ENCODE measurements at places on chromosomes 6 and 20.

GRCh38 chr6:144346719-144347447 lies 61.7 kb downstream of the UTRN start:
- DNase-seq: no peak

- no peak for DNase-seq
These were observed 114.9 kb upstream of the ADGRF1 start for GRCh38 chr6:47157063-47157462.

- DNase-seq: no peak
These were observed 29.0 kb downstream of the CHMP4B start for GRCh38 chr20:33840160-33840559.

DNA sequence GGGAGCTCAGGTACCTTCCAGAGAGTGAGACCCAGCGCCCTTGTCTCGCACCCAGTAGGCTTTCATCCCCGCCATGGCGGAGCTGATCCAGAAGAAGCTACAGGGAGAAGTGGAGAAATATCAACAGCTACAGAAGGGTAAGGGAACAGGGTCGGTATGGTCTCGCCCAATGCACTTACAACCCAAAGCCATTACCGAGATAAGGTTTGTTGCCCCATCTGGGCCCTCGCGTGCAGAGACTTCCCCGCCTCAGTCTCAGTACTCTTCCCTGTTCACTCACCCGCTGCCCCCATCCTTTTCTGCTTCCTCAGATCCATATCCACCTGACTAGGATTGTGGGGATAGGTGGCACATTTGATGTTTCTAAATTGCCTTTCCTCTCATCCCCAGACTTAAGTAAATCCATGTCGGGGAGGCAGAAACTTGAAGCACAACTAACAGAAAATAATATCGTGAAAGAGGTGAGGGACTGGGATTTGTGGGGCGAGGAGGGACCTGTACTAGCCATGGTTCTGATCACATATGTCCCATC lies 449 bp downstream of the PFDN6 start:
- DNase-seq: no peak

DNA sequence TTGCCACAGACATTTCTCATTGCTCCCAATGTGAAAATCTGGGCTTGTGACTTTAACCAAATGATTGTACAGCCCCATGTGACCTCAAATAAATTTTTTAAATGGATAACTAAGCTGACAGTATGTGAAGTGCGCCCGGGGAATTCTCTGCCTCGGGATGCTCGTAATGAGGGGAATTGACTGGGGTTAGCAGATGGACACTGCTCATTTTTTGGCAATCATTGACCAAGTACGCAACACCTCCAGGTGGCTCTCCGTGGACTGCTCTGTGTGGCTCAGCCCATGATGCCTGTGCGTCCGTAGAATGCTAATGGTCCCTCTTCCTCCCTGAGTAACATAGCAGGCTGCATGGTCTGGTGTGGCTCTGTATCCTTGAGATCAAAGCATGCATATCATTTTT lies 42.4 kb downstream of the FARS2 start:
- no peak for DNase-seq

- DNase-seq: no peak
These were observed 22.8 kb upstream of the TAF4 start for GRCh38 chr20:62088258-62089127.

DNA sequence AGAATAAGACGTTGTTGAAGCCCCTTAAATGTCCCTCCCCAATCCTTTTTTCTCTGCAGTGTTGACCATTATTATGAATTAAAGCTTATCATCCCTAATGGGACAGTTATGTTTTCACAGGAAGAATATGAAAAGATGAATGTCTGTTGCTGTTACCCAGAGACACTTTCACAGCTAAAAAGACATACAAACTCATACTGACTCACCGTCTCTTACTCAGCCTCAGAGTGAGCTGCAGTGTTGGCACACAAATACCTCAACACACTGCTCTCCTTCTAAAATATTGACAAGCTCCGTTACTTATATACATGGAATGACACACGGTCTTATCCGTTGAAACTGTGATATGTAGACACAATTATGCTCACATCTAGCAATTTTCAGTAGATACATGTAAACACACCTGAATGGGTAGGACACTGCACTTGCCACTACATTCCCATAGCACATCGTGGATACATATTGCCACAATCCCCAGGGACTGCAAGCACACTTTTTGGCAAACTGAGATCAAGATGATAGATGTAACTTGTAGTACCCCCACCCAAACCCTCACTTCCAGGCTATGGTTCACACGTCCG lies 9.6 kb upstream of the SAPCD1 start:
- DNase-seq: no peak

- DNase-seq: no peak
These were observed 155.0 kb upstream of the HTR1E start for GRCh38 chr6:86782328-86782727.

DNA sequence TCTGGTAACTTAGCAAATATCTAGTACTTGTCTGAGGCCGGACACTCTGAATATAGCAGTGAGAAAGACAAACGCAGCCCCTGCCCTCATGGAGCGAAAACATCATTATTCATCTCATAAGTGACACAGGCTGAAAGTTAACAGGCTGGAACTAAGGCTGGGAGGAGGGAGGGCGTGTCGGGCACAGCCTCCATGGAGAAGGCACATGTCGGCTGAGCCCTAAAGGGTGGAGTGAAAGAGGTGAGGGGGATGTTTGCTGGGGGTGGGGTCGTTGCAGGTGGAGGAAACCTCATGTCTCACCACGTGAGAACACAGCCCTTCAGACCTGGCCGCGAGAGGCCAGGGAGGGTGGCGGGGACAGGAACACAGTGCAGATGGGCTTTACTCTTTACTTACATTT lies 108.8 kb upstream of the FOXC1 start:
- no peak for DNase-seq

GRCh38 chr6:100266494-100267401 lies 198.0 kb downstream of the SIM1 start:
- no peak for DNase-seq

DNA sequence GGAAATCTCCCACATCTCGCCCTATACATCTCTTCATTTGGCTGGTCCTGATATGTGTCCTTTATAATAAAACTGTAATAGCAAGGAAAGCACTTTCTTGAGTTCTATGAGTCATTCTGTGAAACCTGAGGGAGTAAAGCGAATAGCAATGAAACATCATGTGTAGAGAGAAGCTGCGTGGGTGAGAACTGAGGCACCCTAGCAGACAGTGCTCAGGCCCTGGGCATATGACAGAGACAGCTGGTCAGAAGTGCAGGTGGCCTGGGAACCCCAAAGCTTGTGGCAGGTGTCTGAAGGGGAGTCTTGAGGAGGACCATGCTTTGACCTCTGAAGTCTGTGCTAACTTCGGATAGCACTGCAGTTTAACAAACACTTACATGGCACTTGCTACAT lies 1.3 kb upstream of the BLOC1S5 start:
- no peak for DNase-seq

GRCh38 chr6:129340983-129341382 lies 369.0 kb downstream of the ARHGAP18 start:
- no peak for DNase-seq

DNA sequence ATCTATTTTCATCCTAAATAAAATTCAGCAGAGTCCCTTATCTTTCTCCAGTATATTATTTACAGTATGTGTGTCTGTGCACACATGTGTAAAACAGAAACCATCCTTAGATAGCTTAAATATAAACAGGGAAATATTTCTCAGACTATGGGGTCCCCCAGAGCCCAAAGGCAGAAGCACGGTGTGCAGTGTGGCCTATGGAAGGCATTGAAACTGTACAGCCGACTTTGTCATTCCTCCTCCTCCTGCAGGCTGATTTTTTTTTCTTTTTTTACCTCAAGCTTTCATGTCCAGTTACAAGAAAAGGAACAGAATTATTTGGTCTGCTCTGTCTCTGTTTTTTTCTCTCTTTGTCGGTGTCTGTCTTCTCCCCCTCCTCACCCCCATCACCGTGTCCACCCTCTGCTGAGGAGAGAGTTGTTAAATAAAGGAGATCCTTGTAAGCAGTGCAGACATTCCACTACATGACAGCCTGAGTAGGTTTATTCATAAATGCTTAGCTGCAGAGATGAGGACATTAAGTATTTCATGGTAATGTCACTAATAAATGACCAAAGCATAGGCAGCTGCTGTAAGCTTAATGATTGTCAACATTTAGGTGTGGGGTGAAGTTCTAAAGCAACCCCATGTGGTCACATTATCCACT lies 31.8 kb upstream of the SLC35D3 start:
- no peak for DNase-seq

GRCh38 chr6:115983998-115984397 lies 76.7 kb downstream of the FRK start:
- no peak for DNase-seq

GRCh38 chr20:58054082-58054779 lies 174.2 kb downstream of the ANKRD60 start:
- DNase-seq: no peak

GRCh38 chr6:44559486-44560270 lies 172.2 kb downstream of the CDC5L start:
- no peak for DNase-seq

- DNase-seq: no peak
These were observed 5.3 kb upstream of the UBE2V1 start for GRCh38 chr20:50118203-50118602.

GRCh38 chr6:27495386-27496135 lies 22.7 kb upstream of the ZNF184 start:
- DNase-seq: peak; percentile 49

GRCh38 chr6:166156942-166157341 lies 10.7 kb downstream of the TBXT start:
- no peak for DNase-seq

- no peak for DNase-seq
These were observed 2.6 kb downstream of the SPACA1 start for GRCh38 chr6:88050140-88050818.

DNA sequence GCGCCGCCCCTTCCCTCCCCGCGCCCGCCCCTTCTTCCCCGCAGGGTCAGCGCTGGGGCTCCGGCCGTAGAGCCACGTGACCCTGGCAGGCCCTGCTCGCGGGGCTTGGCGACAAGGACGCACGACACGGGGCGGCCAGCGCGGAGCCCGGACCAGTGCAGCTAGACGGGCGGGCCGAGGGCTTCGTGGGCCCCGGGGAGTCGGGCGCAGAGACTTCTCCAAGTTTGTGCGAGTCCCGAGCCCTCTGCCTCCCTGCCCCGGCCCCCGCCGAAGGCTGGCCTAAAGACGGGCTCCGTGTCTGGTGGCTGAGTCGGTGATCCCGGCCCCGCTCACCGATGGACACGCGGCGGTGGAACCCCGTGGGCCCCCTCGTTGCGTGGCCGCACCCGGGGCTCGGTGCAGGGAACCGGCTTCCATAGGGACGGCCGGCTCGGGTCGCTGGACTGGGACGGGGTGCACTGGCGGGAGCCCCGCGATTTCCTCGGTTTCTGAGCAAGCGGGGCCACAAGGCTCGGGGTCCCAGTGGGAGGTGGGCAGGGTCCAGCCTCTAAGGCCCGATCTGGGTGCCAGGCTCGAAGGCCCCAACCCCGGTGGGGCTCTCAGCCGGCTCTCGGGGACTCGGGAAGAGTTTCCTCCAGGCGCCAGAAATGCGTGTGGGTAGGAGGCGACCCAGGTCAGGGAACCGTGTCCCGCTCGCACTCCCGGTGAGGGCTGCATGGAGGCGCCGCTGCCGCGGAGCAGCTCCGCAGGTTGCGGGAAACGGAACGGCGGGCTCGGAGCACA lies 452 bp upstream of the GATA5 start:
- DNase-seq: no peak

GRCh38 chr6:105021399-105021798 lies 64.5 kb downstream of the LIN28B start:
- no peak for DNase-seq

- DNase-seq: no peak
These were observed 190.3 kb downstream of the RNF144B start for GRCh38 chr6:18577491-18577890.

DNA sequence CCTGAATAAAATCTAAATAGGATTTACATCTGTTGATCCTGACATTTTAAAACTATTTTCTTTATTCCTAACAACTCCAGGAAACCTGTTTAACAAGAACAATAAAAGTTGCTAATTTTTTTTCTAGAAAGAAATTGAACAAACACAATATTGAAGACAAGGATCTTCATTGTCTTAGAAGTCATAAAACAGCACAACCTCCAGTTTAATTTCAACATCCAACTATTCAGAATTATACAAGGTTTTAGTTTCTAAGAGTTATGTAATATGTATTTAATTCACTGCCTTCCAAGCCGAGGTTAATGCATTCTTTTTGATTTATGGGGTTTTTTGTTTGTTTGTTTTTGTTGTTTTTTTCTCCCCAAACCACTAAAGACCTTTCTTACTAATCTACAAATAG lies 7.2 kb downstream of the BMP5 start:
- DNase-seq: no peak

GRCh38 chr6:139243536-139243935 lies 48.3 kb downstream of the TXLNB start:
- no peak for DNase-seq

- no peak for DNase-seq
These were observed 7.4 kb downstream of the CPNE1 start for GRCh38 chr20:35657271-35657670.

DNA sequence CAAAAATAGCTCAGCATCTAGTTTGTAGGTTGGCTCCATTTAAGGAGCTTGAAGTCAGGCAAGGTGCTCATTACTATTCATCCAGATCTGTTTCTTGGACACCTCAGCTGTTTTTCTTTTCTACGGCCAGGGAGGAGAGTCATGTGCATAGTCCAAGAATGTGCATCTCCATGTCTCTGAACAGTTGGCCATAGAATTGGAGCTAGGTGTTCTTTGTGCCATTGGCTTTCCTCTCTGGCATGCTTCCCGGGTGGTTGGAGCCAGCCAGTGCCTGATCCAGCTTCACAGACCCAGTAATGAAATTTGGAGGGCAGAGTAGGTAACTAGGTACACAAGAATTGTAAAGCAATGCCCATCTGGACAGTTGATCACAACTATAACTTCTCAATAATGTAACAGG lies 21.6 kb downstream of the EYA4 start:
- DNase-seq: no peak

- no peak for DNase-seq
These were observed 163.4 kb downstream of the SLC24A3 start for GRCh38 chr20:19375801-19376200.
